Epithelial cell of umbilical artery (primary cell): ENCODE measurements at places on chromosomes 6 and 20. TPM values are rescaled to one million over a fixed set of nuclear protein-coding genes. Genes with fewer than 3 reads are reported as not detected.

Gene WFDC10B
- not detected in 2 replicates for total RNA-seq

Gene PLN
- total RNA-seq = under 0.01 TPM in 1 of 2 replicates, not detected in the other

Gene DEFB116
- total RNA-seq = not detected in 2 replicates

Gene EPPIN
- not detected in 2 replicates for total RNA-seq

Gene CRISP2
- total RNA-seq = under 0.01 TPM in 1 of 2 replicates, not detected in the other

Gene WFDC12
- not detected in 2 replicates for total RNA-seq

Gene C20orf202
- total RNA-seq = not detected in 2 replicates

Gene DLK2
- 0.46 and 0.65 TPM in 2 replicates for total RNA-seq

Gene MARCKS
- 150 and 216 TPM in 2 replicates for total RNA-seq

Gene LGSN
- total RNA-seq = not detected in 2 replicates

Gene EYS
- total RNA-seq = 0.15 and 0.32 TPM in 2 replicates

Gene RAB44
- total RNA-seq = not detected in 2 replicates

Gene SNRPB
- total RNA-seq = 481 and 494 TPM in 2 replicates

Gene IMPG1
- total RNA-seq = under 0.01 TPM in 1 of 2 replicates, not detected in the other

Gene COMMD7
- 32.7 and 33.8 TPM in 2 replicates for total RNA-seq

Gene TREML2
- not detected in 2 replicates for total RNA-seq

Gene HLA-DRB5
- total RNA-seq = not detected in 2 replicates

Gene OTOR
- not detected in 2 replicates for total RNA-seq
